ENCODE measurements at places on chromosomes 4 and X.
A peak's percentile ranks its signal among the peaks of the same experiment; 100 is the strongest.

DNA sequence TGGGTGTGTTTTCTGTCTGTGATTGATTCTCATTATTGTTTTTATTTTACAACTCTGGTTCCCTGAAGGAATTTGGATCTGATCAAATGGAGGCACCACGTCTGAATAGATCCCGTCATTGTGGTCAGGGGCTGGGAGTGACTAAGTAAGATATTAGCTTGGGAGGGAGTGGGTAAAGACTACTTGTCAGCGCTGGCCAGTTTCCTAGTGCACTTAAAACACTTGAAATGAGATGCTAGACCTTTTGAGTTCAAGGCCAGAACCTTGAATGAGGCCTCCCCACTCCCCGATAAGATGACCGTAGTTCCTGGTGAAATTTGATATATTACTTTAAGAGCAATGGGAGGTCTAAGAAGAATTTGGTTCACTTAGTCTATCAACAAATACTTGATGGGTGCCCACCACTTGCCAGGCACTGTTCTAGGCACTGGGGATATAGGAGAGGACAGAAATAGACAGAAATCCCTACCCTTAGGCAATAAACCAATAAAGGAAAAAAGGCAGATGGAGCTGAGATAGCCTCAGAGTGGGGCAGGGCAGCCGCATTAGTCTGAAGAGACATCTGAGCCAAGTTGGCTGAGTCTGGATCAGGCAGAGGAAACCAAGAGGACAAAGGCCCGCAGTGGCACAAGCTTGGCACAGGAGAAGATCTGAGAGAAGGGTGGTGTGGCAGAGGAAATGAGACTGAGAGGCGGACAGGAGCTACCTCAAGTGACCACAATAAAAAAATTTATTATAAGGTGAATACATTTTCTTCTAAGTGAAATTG is 11.8 kb downstream of the FAM184B start:
- no peak for DNase-seq

DNA sequence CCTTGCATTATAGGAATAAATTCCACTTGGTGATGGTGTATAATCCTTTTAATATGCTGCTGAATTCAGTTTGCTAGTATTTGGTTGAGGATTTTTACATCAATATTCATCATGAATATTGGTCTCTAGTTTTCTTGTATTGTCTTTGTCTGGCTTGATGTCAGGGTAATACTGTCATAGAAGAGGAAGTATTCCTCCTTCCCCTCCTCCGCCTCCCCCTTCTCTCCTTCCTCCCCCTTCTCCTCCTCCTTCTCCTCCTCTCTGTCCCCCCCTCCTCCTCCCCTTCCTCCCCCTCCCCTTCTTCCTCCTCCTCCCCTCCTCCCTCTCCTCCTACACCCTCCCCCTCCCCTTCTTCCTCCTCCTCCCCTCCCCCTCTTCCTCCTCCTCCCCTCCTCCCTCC is 65.8 kb downstream of the RGS12 start:
- no peak for DNase-seq

DNA sequence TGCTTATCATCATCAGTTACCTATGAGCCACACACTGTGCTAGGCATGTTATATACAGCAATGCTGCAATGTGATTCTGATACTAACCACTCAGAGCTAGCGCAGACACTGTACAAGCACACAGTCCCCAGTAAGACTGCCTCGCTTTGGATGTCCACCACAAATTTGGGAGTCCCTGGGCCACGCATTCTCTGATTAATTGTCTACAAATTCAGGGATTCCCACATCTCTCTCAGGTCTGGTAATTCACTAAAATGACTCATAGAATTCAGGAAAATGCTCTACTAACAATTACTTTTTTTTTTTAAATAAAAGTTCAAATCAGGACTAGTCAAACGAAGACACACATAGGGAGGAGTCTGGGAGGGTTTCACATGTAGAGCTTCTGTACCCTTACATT is 652.1 kb upstream of the AADAT start:
- no peak for DNase-seq

- DNase-seq: peak; percentile 41
Measured at GRCh38 chr4:38856524-38857337, at the start of gene TLR6. TLR6 (minus strand) TSS chr4:38856817; CDS start chr4:38829473, 27,344 bp downstream.

GRCh38 chrX:30992381-30992904 is 79.4 kb downstream of the FTHL17 start:
- DNase-seq: peak; percentile 8

GRCh38 chr4:60794372-60794771 is 405.8 kb upstream of the ADGRL3 start:
- no peak for DNase-seq

DNA sequence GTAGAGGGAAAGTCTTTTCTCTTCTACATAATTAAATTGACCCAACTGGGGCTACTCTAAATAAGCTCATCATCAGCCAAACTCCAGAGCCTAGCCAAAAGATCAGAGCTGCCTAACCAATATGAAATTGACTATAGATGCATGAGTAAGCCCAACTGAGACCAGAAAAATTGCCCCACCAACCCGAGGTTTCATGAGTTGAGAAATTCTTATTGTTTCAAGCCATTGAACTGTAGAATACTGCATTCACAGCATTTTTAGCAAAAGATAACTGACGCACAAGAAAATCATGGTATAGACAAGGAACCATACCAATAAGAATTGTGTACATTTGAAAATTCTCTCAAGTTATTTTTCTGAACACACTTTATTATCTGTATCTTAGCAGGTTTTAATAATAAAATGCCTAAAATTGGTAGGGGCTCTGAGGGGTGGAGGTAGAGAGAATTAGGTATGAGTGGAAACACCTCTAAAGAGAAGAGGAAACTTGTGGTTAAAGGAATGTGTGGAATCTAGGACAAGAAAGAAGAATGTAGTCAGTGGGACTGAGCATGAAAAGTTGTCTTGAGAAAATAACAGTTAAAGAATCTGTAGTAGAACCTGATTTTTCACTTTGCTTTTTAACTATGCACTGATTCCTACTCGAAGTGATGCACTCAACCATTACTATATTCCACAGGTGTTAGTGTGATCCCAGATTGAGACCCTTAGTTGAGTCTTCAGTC is 200.9 kb upstream of the PPP1R2C start:
- no peak for DNase-seq

GRCh38 chr4:77074381-77074831 is 1.4 kb downstream of the CCNI start:
- no peak for DNase-seq
